Testis (tissue), 5 donors: ENCODE measurements at places on chromosomes 7 and 10.

GRCh38 chr7:26675143-26675887 lies 189.1 kb downstream of the SKAP2 start:
- no peak for DNase-seq

DNA sequence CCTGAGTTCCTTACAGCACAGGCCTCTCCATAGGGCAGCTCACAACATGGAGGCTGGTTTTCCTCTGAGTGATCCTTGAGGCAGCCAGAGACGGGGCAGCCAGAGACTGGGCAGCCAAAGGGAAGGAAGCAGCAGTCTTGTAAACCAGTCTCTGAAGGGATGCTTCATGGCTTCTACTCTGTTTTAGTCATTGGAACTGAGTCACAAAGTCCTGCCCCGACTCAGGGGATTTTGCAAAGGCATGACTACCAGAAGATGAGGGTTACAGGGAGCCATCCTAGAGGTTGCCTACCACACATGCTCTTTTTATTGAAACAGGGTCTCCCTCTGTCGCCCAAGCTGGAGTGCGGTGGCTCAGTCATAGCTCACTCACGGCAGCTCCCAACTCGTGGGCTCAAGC lies 44.4 kb upstream of the COMMD3 start:
- DNase-seq, result no peak

GRCh38 chr10:12279281-12279680 lies 70.1 kb upstream of the CAMK1D start:
- no peak for DNase-seq

DNA sequence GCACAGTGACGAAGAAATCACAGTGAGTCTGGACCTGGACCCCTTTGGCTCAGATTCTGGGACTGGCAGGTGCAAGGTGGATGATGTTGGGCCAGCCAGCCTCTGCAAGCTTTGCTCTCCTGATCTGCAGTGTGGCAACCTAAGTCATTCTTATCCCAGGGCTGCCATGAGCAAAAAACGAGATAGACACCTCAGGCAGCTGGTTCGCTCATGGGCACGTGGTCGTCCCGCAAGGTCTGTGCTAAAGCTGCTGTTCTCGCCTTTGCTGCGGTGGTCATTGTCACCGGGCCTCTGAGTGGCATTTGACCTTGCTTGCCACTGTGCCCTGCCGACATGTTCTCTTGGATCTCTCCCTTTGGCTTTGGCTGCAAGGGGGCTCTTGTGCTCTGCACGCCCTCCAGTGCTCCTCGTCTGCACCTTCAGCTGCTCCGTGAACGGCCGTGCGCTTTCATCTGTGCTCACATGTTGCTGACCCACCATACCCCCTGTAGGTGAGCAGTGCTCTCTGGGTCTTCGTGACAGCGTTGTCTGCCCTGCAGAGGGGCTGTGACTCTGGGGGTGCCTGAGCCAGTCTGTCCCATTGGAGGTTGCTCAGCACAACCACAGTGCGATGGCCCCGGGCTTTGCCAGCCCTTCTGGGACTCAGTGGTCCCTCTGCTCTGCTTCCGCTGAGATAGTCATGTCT lies 317.0 kb downstream of the GLRX3 start:
- DNase-seq, result peak; percentile 7

DNA sequence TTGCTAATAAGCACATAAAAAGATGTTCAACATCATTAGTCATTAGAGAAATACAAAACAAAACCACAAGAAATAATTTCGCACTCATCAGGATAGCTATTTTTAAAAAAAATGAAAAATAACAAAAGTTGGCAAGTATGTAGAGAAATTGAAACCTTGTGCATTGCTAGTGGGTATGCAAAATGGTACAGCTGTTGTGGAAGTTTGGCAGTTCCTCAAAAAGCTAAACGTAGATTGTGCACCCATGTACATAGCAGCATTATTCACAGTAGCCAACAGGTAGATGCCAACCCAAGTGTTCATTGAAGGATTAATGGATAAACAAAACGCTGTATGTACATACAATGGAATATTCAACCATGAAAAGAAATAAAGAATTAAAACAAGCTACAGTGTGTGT lies 35.3 kb upstream of the STARD3NL start:
- no peak for DNase-seq

- DNase-seq, result no peak
These were observed 151.5 kb upstream of the TARP start for GRCh38 chr7:38424750-38425463.

DNA sequence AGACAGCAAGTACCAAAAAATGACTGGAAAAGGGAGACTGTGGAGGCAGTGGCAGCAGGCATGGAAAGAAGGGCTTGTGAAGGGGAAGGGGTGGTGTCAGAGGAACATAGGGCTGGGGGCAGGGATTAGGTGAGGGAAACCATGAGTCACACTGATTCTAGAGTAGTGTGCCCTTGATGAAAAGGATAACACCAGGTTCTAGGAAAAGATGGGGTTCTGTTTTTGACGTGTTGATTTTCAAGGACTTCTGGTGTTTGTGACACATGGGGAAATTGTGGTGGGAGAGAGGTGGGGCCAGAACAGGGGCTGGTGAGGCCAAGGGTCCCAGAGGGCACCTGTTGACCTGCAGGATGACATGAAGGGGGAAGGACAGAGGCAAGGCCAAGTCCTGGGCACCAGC lies 57.1 kb downstream of the FIGNL1 start:
- no peak for DNase-seq

DNA sequence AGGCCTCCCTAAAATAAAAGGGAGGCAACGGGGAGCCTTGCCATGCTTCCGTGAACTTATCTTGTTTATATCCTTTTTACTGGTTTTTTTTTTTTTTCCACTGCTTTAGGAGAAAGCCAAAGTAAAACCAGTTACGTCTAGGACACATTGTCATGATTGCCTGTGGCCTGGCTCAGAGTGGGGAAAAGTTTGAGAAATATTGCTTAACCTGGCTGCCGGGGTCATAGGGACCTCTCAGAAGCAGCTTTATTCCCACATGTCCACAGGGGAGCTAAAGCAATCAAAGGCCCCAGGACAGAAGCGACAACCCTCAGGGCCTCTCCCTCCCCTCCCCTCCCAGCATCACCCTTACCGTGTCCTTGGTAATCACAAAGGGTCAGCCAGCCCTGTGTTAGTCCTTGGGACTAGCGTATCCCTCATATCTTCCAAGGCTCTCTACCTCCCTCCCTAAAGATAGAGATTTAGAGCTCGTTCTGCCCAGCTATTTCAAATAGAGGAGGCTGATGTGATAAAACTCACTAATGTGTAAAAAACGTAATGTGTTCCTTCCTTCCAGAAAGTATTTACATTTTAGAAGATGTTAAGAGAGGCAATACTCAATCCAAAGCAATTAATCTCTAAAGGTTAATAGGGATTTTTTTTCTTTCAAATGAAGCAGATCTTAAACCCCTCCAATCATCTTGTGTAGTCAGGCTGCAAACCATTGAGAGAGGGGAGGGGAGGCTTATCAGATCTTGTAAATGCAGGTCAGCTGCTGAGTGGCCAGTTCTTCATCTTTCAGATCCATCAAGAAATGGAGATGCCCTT lies 64.8 kb upstream of the PRKAR2B start:
- peak; percentile 46 for DNase-seq

- DNase-seq, result no peak
These were observed 168.5 kb downstream of the LCOR start for GRCh38 chr10:97000487-97001182.

DNA sequence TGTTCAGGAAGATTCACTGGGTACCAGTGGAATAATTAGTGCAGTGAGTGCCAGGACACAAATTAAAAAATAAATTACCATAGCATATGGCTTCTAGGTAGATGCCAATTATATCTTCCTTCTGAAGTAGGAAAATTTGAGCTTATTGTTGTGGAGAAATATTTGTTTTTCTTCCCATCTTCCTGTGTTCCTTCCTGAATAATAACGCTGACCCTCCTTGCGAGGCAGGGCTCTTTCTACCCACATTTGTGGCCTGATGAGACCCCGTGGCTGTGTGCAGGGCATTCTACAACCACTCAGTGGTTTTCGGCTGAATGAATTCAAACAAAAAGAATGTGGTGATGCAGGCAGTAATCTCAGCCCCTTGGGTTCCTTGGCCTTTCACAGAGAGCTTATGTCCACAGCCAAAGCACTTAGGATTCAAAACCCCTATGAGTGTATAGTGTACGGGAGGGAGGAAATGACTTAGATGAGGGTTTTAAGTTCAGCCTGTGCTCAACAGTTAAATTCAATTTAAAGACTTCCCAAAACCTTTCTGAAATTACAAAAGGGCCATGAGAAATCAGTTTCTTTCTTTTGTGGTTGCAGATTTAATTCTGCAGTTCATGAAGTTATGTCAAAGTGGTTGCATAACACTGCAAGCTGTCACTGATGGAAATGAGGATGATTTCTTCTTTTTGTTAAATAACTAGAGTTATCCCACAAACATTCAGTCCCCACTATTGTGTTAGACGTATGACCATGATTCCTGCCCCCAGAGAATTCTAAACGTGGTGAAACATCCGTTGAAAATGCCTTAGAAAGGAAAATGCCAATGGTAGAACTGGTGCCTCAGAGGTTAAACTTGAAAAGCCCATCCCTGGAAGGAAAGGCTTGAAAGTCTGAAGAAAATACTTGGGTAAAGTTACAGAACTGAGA lies 255.3 kb downstream of the FZD1 start:
- DNase-seq, result no peak

DNA sequence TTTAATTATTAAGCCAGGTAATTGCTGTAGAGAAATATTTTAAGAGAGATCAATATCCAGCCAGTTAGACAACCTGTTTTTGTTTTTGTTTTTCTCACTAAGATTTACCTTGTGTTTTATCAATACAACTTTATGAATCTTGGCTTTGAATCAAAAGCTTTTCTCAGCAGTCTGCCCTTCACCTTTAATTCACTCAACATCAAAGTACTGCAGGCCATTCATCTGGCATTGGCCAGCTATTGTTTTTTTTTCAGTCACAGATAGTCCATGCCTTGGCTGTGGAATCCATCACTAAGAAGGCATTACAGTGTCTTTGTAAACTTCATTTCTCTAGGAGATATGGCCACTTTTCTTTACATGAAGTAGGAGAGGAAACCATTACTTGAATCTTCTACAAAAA lies 20.2 kb downstream of the SGCE start:
- no peak for DNase-seq

- no peak for DNase-seq
These were observed 14.9 kb downstream of the AFAP1L2 start for GRCh38 chr10:114389426-114389825.

DNA sequence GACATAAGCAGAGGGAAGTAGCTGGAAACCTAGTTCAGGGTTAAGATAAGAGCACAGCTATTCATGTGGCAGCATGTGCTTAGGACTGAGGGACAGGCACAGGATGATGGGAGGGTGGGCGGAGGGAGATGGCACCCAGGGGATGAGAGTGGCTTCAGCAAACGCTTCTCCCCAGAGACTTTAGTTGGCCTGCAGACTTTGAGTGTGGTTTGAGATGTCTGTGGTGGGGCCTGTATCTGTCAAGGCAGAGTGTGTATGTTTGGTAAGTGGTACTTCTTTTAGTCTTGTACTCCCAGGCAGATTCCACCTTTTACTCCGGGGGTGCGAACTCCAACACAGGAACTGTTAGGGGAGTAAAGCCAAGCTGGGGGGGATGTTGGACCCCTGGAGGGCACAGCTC lies 88.9 kb downstream of the WDFY4 start:
- DNase-seq, result no peak
